ACHN (cell line): ENCODE measurements at places on chromosomes 7 and 10.
A peak's percentile ranks its signal among the peaks of the same experiment; 100 is the strongest.

DNA sequence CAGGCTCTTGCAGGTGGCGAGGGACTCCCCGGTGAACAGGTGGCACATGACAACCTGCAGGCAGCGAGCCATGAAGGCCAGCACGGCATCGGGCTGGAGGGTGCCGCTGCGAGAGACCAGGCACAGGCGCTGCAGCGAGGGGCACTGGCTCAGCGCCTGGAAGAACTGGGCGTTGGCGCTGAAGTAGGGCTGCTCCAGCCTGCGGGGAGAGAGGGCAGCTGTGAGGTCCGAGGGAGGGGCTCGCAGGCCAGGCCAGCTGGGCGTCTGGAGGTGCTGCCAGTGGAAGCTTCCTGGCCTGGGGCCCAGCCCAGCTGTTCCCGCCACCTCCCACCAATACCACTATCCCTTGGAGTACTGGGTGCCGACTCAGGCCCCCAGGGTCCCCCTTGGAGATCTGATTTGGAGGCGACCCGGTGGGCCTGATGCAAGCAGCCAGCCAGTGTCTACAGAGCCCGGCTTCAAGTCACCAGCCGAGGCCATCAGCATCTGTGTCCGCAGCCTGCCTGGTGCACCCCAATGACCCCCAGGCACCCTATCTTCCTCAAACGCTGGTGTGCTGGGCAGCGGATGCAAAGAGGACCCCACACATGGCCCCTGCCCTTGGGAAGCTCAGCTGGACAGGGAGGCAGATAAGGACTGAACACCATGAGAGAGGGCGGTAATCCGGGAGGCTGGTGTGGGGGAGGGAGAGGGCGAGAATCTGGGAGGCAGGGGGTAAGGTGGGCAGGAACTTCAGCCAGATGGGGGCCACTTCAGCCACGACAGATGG is 67.8 kb upstream of the TNRC18 start:
- no peak for DNase-seq

GRCh38 chr7:55307123-55307916 is 57.8 kb upstream of the LANCL2 start:
- peak; percentile 20 for DNase-seq

DNA sequence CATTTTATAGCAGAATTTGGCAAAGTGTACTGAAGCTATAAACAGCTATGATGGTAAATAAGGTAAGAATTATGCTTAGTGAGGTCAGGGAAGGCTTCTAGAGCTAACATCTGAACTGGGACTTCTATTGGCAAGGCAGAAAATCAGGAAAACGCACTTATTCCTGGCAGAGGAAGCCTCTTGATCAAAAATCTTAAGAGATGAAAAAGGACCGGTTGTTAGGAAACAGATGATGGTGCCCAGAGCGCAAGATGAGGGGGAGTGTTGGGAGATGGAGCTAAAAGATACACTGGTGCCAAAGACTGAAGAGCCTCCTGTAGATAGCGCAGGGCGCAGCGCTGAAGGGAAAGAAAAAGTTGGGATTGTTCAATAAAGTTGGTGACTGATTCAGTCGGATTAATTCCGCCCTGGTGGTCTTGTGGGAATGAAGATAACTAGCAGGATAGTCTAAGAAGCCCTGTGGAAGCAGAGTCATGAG is 550 bp upstream of the CALU start:
- DNase-seq, result no peak

DNA sequence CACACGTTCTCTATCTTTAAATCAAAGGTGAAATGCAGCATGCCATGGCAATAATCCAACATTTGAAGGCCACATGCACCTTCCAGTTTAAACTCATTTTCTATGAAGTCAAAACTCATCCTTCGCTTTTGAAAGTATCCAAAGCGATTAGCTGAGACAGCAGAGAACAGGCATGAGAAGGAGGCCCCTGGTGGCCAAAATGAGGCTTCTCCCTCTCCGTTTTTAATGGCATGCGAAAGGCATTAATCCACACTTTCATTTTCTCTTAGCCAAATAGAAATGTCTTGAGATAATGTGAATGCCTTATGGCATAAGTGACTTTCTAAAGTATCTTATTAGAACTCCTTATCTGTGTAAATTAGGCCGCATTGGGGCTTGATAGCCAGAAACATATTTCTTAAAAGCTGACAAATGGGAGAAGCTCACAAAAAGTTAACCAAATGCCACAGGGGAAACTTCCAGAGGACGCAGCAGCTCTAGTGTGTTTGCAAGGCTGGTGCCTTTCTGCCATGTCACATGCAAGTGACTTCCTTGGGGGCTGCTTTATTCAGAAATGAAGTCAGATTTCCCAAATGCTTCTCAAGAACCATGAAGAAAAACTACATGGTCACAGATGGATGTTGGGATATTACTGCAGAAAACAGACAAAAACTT is 1189.6 kb downstream of the SORCS1 start:
- peak; percentile 49 for DNase-seq

DNA sequence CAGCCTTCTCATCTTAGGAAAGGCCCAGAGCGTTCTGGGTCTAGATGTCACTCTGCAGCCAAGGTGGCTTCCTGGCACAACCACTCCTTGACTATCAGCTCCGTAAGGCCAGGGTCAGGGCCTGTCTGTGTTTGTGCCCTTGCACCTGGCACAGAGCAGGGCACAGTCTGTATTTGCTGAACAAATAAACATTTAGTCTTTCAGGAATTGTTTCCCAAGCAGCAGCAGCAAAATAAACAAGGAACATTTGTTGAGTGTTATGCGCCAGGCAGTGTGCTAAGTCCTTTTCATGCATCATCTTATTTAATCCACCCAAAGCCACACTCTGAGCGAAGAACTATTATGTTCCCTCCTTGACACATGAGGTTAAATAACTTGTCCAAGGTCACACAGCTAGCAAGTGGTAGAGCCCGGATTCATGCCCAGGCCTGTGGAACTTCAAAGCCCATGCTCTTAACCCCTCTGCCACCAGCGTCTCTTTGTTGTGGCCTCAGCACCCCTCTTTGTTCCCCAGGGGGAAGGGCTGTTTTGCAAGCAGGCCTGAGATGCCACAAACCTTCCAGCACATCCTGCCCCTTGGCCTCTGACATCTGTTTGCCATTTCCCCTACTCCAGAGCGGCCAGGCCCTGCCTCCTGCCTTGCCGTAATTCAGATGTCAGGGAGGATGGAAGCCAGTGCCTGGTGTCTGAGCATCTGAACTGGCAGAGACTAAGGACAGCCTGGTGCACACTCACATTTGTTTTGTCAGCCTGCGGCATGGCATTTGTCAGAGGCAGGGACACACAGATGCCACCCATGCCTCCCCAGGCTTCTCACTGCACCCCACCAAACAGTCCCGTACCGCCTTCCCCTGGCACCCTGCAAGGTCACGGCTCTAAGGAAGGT is 325.8 kb upstream of the ZMIZ1 start:
- DNase-seq, result no peak

GRCh38 chr7:21450941-21451340 is 23.1 kb downstream of the SP4 start:
- DNase-seq, result no peak

GRCh38 chr7:27616914-27617548 is 45.7 kb downstream of the HIBADH start:
- no peak for DNase-seq

GRCh38 chr10:103582331-103583123 is 89.0 kb downstream of the NEURL1 start:
- DNase-seq, result no peak

- DNase-seq, result peak; percentile 29
These were observed 89.4 kb downstream of the CTNNA3 start for GRCh38 chr10:67606572-67606971.

GRCh38 chr10:78533098-78533497 is 499.4 kb downstream of the RPS24 start:
- no peak for DNase-seq

GRCh38 chr7:100093498-100093897 is 4.7 kb downstream of the COPS6 start:
- no peak for DNase-seq

DNA sequence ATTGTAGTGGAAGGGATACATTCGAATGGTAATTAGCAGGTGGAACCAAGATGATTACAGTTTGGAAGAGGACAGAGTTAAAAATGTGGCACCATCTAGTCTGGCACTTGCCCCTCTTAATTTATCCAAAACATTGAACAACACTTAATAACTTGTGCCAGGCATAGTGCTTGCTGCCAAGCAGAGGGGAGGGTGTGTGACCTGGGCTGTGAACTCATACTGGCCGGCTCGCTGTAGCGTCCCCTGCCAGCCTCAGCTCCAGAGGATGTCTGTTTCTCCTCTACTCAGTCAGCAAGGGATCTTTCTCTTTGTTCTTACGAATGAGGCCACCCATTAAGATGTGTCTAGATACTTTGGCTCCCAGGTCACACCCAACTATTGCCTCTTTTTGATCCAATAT is 179.4 kb upstream of the INHBA start:
- DNase-seq, result no peak

- no peak for DNase-seq
These were observed 392.5 kb downstream of the NRG3 start for GRCh38 chr10:82267465-82267864.

- peak; percentile 15 for DNase-seq
These were observed 288.0 kb downstream of the FGFR2 start for GRCh38 chr10:121310151-121310711.

DNA sequence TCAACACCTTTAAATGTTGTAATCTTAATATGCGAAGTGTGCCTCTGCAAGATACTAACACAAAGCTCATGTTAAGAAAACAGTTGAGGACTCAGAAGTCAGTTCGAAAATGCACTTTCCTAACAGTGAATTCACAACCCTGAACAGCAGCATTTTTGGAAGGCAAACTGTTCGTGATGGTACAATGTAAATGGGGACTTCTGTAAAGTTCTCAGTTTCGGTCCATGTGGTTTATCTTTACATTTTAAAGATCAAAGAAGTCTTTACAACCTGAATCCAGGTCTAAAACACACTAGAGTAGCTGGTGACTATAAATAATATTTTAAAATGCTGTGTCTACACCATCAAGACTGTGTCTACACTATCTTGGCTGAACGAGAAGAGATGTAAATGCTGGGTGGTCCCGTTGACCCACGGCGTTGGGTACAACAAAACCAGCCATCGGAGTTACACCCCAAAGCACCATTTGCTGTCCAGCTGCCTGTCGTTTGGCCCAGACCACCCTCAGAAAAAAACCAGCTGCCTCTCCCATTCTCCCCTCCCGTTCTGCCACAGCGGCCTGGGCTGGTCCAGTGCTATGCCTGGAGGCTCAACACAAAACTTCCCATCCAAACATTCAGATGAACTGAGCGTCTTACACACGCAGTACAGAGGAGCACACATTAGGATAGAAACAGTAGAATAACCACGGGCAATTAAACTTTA is 42.9 kb downstream of the MKI67 start:
- DNase-seq, result no peak

- no peak for DNase-seq
These were observed 11.9 kb upstream of the ZMIZ1 start for GRCh38 chr10:79056736-79057391.

- no peak for DNase-seq
These were observed 221.4 kb downstream of the BICC1 start for GRCh38 chr10:58734116-58734515.

DNA sequence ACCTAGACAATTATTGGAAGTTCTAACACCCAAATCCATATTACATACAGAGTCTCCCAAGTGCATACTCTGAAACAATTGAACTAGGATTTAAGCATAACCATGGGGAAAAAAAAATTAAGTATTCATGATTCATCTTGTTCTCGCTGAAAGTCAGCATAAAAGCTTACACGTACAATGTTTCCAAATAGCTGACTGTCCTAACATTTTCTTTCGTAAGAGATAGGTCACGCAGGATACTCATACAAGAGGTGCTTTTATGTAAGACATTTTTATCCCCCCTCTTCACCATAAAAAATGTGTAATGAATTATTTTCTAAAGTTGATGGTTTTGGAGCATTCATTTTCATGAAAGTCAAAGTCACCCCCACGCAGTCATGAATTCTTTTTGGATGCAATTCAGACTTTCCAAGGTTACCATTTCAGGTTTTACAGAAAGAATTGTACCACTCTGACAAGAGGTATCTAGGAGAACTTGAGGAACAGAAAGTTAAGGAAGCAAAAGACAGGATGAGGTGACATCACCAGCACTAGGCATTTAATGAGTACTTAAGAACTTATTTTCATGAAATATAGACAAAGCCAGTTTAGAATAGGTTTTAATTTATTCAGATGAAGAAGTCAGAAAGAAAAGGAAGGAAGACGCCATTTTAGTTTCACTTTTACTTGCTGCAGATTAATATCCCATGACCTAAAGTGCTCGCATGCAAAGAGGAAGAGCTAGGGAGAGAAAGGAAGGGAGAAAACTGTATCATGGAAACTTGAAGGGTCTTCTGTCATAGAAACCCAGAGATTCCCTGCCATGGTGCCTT is 55.8 kb downstream of the TMEM26 start:
- DNase-seq, result peak; percentile 59

DNA sequence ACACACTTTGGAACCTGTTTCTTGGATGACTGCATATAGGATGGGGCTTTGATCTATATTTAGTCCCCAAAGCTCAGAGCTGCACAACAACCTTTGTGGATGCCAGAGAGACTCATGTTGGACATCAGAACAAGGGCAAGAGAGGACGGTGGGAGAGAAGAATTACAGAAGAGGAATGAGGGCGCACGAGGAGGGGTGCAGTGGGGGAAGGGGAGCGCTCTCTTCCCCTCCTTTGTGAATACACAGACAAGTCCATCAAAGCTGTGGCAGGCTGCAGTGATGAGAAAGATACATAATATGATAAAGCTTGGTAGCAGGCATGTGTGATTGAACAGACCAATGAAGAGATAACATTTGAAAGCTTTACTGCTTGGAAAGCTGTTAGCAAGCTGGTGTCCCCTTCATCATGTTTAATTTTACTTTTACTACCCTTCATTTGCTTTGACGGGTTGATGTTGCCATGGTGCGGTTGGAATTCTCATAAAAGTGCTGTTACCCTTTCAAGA is 857.8 kb downstream of the KCNMA1 start:
- DNase-seq, result no peak

DNA sequence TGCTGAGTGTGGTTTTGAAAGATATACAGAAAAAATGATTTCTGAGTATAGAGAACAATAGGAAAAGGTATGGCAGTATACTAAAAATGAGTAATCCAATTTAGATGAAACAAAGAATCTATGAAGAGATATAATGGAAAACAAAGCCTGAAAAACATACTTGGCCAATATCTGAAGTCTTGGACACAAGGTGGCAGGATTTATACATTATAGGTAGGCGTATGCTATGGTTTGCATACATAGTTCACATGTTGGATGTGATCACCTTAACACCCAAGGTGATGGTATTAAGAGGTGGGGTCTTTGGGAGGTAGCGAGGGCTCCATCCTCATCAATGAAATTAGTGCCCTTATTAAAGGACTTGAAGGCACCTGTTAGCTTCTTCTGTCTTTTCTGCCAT is 34.5 kb upstream of the BPGM start:
- DNase-seq, result no peak

- no peak for DNase-seq
These were observed 46.0 kb upstream of the TCF7L2 start for GRCh38 chr10:112904000-112904399.

GRCh38 chr7:124459101-124460055 is 306.2 kb downstream of the GPR37 start:
- DNase-seq, result peak; percentile 91

DNA sequence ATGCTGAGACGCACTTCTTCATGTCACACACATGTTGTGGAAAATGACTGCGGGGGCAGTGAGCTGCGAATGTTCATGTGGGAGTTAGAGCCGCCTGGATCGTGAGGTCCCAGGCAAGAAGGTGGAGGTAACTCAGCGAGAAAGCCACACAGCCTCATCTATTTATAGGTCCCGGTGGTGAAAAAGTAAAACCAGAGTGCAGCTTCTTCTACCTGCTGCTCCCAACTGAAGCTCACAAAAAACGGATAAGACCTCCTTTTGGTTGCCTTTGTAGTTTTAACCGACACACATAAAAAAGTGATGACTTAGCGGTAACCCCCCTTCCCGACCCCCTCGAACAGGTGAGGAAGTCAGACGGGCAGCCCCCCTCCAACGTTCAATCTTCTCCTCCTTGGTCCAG is 276.9 kb downstream of the GATA3 start:
- DNase-seq, result no peak
